Muscle of back (tissue), 13 donors: ENCODE measurements at places on chromosomes 13 and 19.

DNA sequence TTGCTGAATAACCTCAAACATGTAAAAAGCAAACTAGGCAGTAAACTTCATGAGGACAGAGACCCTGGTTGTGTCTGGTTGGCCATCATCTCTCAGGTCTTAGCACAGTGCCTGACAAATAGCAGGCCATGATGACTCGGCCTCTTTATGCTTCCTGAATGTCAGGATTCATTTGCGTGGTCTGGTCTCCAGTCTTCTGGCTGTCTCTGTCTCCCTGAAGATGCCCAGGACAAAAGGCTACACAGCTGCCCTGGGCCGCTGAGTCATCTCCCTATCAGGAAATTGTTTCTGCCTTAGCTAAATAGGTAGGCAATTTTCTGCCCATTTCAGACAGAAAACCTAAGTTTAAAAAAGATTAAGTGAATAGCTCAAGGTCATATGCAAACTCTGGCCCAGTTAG, 84.1 kb upstream of the FNDC3A start:
- DNase-seq = no peak

DNA sequence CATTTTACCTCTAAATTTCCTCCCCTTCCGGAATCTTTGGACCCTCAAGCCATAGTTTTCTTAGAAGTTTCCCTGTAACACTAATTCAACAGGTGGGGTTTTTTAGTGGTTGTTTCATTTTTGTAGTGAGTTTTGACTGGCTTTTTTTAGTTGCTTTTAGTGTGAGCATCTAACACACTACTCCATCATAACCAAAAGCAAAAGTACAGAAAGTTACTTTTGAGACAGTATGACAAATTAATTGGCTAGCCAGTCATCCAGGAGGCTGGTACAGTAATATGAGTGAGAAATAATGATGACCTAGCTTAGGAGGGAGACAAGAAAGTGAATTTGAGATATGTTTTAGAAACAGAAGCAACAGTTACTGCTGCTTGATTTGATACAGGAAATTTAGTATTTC, 71.5 kb downstream of the DNAJC15 start:
- no peak for DNase-seq

GRCh38 chr19:14515501-14516047, 2.6 kb downstream of the DNAJB1 start:
- DNase-seq = no peak

DNA sequence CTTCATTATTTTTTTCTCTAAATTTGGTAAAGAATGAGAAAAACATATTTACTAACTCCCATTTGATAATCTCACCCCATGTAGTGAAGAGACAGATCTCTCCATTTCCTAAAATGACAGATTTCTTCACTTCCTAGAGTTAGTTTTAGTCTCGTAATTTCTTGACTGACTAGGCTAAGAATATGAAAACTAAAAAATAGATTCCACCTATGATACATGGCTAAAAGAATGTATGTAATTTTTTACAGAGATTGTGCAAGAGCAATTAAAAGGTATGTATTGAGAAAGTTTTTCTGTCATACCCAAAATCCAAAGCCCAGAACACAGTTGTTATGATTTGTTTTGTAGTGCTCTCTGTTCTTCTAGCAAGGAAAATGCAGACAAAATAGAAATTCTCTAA, 9.5 kb downstream of the NALCN start:
- DNase-seq = no peak

GRCh38 chr19:10122045-10122444, 2.3 kb upstream of the EIF3G start:
- DNase-seq = peak; percentile 75

- DNase-seq = no peak
Measured at GRCh38 chr19:45922281-45922680, 7.7 kb upstream of the NANOS2 start.

GRCh38 chr13:36298535-36299068, 988 bp upstream of the CCDC169 start:
- peak; percentile 49 for DNase-seq

- DNase-seq = no peak
Measured at GRCh38 chr13:29513002-29513980, 82.2 kb downstream of the SLC7A1 start.

- DNase-seq = no peak
Measured at GRCh38 chr13:91704398-91704797, 306.0 kb downstream of the GPC5 start.

GRCh38 chr13:59442944-59443486, 720.7 kb downstream of the DIAPH3 start:
- no peak for DNase-seq

GRCh38 chr13:62932256-62932883, 1516.7 kb upstream of the PCDH20 start:
- no peak for DNase-seq

GRCh38 chr13:21825186-21825585, 154.3 kb downstream of the FGF9 start:
- no peak for DNase-seq

GRCh38 chr19:39542206-39542605, 2.2 kb upstream of the EID2 start:
- no peak for DNase-seq

DNA sequence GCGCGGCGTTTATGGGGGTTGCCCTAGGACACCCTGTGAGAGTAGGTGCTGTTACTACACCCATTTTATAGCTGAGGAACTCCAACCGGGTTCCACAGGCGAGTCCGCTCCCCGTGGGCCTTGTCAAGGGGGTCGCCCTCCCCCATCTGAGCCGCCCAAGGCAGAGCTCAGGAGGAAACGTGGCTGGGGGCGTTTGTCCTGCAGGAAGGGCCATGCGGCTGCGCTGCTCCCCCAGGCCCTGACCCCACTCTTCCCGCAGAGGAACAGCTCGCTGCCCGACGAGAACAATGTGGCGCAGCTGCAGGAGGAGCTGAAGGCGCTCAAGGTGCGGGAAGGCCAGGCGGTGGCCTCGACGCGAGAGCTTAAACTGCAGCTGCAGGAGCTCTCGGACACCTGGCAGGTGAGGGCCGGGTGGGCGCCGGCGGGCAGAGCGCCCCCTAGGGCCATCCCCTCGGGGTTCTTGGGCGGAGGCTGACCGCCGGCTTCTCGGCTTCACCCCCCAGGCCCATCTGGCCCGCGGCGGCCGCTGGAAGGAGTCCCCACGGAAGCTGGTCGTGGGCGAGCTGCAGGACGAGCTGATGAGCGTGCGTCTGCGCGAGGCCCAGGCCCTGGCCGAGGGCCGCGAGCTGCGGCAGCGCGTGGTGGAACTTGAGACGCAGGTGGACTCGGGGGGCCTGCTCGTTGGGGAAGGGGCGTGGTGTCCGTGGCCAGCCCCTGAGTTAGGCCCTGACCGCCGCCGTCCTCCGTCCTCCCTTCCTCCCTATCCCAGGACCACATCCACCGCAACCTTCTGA, 12.4 kb downstream of the PRR36 start:
- no peak for DNase-seq

DNA sequence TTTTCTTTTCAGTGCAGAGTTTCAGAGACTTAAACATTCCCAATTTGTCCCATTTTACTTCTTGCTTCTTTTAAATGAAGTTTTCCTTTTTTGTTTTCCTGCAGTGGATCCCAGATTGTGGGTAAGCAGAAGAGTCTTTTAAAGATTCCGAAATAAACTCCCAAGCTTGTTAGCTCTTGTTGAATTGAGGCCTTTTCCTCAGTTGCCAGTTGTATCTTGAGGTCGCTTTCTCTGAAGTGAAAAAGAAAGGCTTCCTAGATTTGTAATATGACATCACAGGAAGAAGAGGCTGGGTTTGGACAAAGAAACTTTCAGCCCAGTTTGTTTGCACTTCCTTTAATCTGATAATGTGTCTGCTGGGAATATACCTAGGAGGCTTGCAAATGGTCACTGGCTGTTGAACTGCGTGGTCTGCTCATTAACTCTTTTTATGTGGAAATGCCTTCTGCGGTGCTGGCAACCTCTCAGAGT, at the start of gene LPAR6:
Gene LPAR6, minus strand, starts transcription at position 233 of the 471 bp plus-strand sequence. CDS start 690 bp downstream, outside the sequence.
- DNase-seq = peak; percentile 64

GRCh38 chr13:75399168-75399878, 82.6 kb downstream of the TBC1D4 start:
- no peak for DNase-seq

DNA sequence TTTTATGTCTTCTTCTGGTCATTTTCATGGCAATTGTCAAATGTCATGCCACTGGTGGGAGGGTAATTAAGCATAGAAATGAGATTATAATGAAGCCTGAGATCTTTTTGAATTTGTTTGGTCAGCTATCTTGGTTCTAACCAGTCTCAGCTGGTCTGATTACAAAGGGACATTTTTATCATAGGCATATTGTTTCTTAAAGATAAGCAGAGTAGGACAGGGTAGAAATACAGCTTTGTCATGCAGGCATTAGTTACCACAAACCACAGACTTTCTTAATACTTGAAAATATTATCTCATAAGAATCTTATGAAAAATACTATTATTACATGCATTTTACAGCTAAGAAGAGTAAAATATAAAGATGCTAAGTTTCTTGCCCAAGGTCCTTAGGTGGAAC, 1761.5 kb downstream of the PCDH9 start:
- DNase-seq = no peak

DNA sequence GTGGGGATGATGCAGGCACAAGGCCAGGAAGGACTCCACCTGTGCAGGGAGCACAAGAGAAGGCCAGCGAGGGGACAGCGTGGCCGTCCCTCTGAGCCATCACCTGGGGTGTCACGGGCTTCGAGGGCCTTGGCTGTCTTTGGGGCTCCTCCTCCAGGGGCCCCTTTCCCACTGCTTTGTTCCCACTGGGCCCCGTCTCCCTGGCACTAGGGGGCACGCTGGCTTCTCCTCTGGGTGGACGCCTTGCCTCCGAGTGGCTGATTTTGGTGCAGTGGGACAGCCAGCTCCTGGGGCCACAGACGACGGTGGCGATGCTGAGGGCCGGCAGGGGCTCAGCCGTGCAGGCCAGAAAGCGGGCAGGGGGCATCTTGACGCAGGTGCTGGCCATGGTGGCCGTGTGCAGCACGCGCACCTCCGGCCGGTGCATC, 43.2 kb upstream of the GRTP1 start:
- DNase-seq = no peak

DNA sequence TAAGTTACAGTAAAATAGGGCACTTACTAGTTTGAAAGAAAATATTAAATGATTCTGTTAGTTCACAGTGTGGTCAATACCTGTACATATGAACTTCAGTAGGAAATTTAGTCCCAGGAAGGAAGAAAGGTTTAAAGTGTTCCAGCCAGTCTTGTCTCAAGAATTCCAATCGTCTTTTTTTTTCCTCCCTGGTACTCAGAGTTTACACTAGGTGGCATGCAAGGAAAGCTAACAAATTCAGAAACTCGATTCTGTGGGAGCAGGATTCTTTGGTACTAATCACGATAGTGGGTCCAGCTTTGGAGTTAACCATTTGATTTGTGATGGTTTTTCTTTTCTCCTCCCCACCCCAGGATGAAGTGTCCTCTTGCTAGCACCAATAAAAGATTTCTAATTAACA, 43.6 kb downstream of the POLR1D start:
- no peak for DNase-seq

GRCh38 chr19:42279902-42280814, 11.1 kb downstream of the CIC start:
- DNase-seq = peak; percentile 98

DNA sequence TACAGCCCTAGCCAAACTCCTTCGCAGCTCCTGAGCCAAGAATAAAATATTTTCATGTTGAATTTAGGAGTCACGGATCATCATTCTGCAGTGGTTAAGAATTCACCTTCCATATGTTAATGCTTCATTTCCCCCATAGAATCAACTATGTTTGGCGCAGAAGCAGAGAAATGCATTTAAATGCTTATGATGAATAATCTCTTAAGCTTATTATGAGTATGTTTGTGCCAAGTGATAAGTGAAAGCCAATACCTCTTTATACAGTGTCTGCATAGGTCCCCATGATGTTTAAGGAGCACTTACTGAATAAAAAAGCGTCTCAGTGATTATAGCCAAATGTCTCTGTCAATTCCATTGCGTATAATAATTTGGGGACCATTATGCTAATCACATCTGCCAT, 32.7 kb upstream of the POMP start:
- DNase-seq = no peak

DNA sequence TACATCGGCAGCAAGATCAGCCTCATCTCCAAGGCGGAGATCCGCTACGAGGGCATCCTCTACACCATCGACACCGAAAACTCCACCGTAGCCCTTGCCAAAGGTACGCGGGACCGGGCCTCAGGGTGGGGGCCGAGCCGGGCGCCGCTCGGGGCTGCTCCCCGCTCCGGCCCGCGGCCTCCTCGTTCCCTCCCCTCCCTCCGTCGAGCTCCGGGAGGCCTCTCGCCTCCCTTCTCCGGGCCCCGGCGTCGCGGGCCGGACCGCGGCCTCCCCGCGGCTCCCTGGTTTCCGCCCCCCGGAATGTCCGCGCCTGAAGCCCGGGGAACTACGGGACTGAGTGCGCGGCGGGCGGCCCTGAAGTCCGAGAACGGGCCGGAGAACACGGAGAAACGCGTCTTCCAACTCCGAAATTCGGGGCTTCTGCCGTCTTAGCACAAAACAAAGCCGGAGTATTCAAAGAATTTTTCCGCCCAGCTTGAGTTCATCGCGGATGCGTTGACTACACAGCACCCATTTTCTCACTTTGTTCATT, 423 bp downstream of the LSM14A start:
- DNase-seq = no peak

GRCh38 chr19:5968431-5969373, 9.2 kb downstream of the RANBP3 start:
- DNase-seq = no peak

- peak; percentile 38 for DNase-seq
Measured at GRCh38 chr19:16893686-16893989, 4.8 kb downstream of the F2RL3 start.

DNA sequence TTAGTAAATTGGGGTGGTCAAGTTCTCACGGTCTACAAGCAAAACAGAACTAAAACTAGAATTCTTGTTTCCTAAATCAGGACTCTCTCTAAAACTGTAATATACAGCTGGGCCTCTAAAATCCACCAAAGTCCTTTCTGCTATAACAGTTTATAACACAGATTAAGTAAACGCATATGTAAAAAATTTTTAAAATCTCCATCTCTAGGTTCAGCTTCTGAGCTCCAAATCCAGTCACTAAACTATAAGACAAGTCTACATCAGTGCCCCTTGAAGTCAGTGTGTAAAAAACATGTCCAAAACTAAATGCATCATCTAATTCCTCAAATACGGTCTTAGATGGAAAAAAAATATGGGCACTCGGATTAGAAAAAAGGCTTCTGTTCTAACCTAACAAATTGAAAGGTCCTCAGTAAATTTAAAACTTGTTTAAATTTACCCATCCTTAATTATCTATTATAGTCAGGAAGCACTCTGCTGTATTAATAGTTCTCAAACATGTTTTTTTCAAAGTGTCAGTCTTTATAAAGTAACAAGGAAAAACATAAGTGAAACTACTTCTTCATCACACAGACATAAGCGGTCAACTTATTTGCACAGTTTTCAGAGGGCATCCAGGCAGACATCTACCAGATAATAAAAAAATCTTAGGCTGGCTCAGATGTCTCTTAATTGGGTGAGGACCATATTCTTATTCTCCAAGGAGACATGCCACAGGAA, 33.6 kb downstream of the ELF1 start:
- no peak for DNase-seq

GRCh38 chr13:32829269-32829668, 187.0 kb upstream of the KL start:
- no peak for DNase-seq

- DNase-seq = no peak
Measured at GRCh38 chr13:20831933-20832332, 58.2 kb upstream of the EEF1AKMT1 start.

- DNase-seq = no peak
Measured at GRCh38 chr13:114107686-114108081, 24.7 kb downstream of the RASA3 start.

GRCh38 chr13:97192166-97192565, 30.0 kb upstream of the MBNL2 start:
- DNase-seq = no peak

- DNase-seq = peak; percentile 11
Measured at GRCh38 chr13:38530492-38530891, 156.4 kb upstream of the FREM2 start.
